Right lobe of liver (tissue), 6 donors: ENCODE measurements at places on chromosomes 5 and 9. TPM values are rescaled to one million over a fixed set of nuclear protein-coding genes. Genes with fewer than 3 reads are reported as not detected.

DNA sequence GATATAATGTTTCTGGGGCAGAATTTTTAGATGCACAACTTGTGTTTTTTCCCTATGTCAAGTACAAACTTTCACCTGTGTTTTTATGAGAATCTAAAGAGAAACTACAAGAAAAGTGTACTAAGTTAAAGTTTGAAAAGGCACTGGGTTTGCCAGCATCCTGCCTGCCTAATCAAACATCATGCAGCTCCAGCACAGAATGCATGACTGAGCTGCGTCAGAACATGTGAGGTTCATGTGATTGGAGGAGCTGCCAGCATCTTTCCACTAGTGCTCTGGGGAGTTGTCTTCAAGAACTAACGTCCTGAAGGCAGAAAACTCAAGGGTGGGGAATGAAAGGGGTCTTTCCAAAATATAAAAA is 46.1 kb upstream of the RIC1 start:
- H3K27ac ChIP-seq: no peak overlapping the region
- DNase-seq: no peak
- H3K4me3 ChIP-seq: no peak overlapping the region
- no peaks in the 10 kb centered on the region for H3K4me1 ChIP-seq

DNA sequence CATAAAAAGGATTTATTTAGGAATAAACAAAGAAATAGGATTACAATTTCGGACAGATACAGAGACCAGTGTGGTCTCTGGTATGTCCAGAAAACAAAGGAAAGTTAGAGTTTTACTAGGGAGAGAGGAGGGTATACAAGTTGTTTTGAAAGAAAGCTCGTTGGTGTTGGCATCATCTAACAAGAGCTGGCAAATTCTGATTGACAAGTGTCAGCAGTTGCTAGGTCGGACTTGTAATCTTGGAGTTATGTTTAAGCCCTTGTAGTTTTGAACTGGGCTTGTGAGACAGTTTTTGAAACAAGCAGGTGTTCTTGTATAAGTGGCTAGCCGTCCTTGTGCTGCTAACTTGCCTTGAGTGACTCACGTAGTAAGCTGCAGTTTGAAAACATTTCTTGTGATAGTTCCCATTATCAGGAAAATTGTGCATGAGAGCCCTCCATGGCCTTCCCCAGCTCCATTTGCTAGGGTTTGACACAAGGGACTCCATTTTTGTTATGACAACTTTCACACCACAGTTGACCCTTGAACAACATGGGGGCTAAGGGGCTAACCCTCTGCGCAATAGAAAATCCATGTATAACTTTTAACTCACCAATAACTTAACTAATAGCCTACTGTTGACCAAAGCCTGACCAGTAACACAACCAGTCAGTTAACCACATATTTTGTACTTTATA is 48.1 kb downstream of the ZNF622 start:
- DNase-seq: no peak
- no peaks in the 10 kb centered on the region for H3K4me1 ChIP-seq
- no peaks in the 10 kb centered on the region for H3K27me3 ChIP-seq
- H3K27ac ChIP-seq: no peak overlapping the region
- no peaks in the 10 kb centered on the region for H3K36me3 ChIP-seq

DNA sequence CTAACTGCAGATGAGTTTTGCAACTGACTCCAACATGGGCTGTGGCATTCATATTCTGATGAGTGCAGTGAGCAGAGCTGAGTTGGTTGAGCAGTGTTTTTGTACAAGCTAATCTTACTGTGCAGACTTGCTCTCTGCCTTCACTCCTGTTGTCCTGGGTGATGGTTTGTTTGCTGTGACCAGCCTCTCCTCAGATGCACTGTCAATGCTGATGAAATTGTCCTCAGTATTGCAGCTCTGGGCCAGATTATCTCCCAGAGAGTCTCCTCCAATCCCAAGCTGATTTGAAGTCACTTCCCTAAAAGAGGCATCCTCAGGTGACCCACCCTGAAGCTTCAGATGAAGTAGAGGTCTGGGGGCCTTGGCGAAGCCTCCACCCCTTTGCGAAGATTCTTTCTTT is 581.8 kb downstream of the ACTL7B start:
- no peak overlapping the region for H3K27ac ChIP-seq
- no peak for DNase-seq
- H3K27me3 ChIP-seq: no peaks in the 10 kb centered on the region

GRCh38 chr9:113593682-113594281 is 130.3 kb downstream of the RGS3 start:
- H3K4me1 ChIP-seq: peaks cover 50% of the 10 kb centered on the region
- H3K36me3 ChIP-seq: peaks cover 20% of the 10 kb centered on the region
- peak; percentile 92 for DNase-seq

Gene GCNT4
- total RNA-seq: 0.44 TPM

GRCh38 chr5:156477196-156477595 is 150.2 kb downstream of the SGCD start:
- no peaks in the 10 kb centered on the region for H3K4me1 ChIP-seq
- DNase-seq: no peak
- H3K4me3 ChIP-seq: no peak overlapping the region
- no peak overlapping the region for H3K27ac ChIP-seq
- no peaks in the 10 kb centered on the region for H3K27me3 ChIP-seq

- no peak for DNase-seq
- H3K4me1 ChIP-seq: no peaks in the 10 kb centered on the region
- H3K4me3 ChIP-seq: no peak overlapping the region
- H3K27ac ChIP-seq: no peak overlapping the region
- no peaks in the 10 kb centered on the region for H3K36me3 ChIP-seq
Measured at GRCh38 chr5:72206994-72207393, 99.7 kb downstream of the MAP1B start.

Gene GABRA1
- not detected for total RNA-seq

- no peak overlapping the region for H3K27ac ChIP-seq
- no peaks in the 10 kb centered on the region for H3K27me3 ChIP-seq
- no peak for DNase-seq
- H3K36me3 ChIP-seq: no peaks in the 10 kb centered on the region
- no peak overlapping the region for H3K4me3 ChIP-seq
Measured at GRCh38 chr9:8963885-8964284, 1164.3 kb upstream of the DMAC1 start.

- H3K4me1 ChIP-seq: peaks cover 5% of the 10 kb centered on the region
- no peaks in the 10 kb centered on the region for H3K36me3 ChIP-seq
- no peak overlapping the region for H3K4me3 ChIP-seq
- no peaks in the 10 kb centered on the region for H3K27me3 ChIP-seq
- no peak for DNase-seq
Measured at GRCh38 chr9:15139469-15139868, 167.5 kb downstream of the TTC39B start.
